H4 (cell line): ENCODE measurements at places on chromosomes 5 and 9. TPM values are rescaled to one million over a fixed set of nuclear protein-coding genes. Genes with fewer than 3 reads are reported as not detected.

SPATA31A3 gene
- not detected in 2 replicates for total RNA-seq

FOXD4L4 gene
- total RNA-seq = not detected in 2 replicates

CKMT2 gene
- 0.48 TPM in 1 of 2 replicates, not detected in the other for total RNA-seq

CBY3 gene
- total RNA-seq = not detected in 2 replicates

ITK gene
- total RNA-seq = 0.02 TPM in 1 of 2 replicates, not detected in the other

IGFBPL1 gene
- total RNA-seq = 0.58 TPM in 1 of 2 replicates, not detected in the other

GPSM1 gene
- total RNA-seq = 5.1 and 8.9 TPM in 2 replicates

CDC14B gene
- 14.4 TPM in 2 replicates for total RNA-seq

TLX3 gene
- not detected in 2 replicates for total RNA-seq

ADAMTS19 gene
- total RNA-seq = 39.3 and 45.1 TPM in 2 replicates

SLC6A19 gene
- not detected in 2 replicates for total RNA-seq

CCL28 gene
- total RNA-seq = not detected in 2 replicates

CDHR2 gene
- total RNA-seq = not detected in 2 replicates

NMUR2 gene
- not detected in 2 replicates for total RNA-seq

SPATA31E1 gene
- not detected in 2 replicates for total RNA-seq

ANKRD18A gene
- 0.47 and 0.62 TPM in 2 replicates for total RNA-seq

ATP6V0E1 gene
- total RNA-seq = 304 and 321 TPM in 2 replicates

TAF11L10 gene
- total RNA-seq = not detected in 2 replicates

OLFML2A gene
- 2.8 and 5.5 TPM in 2 replicates for total RNA-seq

HAVCR2 gene
- 0.02 TPM in 1 of 2 replicates, not detected in the other for total RNA-seq

OMD gene
- total RNA-seq = 0.21 and 0.23 TPM in 2 replicates

SNAPC3 gene
- 16.6 and 24.3 TPM in 2 replicates for total RNA-seq

SPARC gene
- total RNA-seq = 319 and 472 TPM in 2 replicates

CDH9 gene
- total RNA-seq = not detected in 2 replicates

PCDHGA11 gene
- 0.66 and 1.3 TPM in 2 replicates for total RNA-seq

ZNF608 gene
- 20.8 and 28.0 TPM in 2 replicates for total RNA-seq

BTNL8 gene
- total RNA-seq = not detected in 2 replicates

GFI1B gene
- total RNA-seq = 0.10 TPM in 1 of 2 replicates, not detected in the other

ADRB2 gene
- 0.37 and 1.2 TPM in 2 replicates for total RNA-seq

TTC23L gene
- total RNA-seq = 0.06 TPM in 1 of 2 replicates, not detected in the other

SPINK13 gene
- total RNA-seq = not detected in 2 replicates

NSUN2 gene
- 53.5 and 63.2 TPM in 2 replicates for total RNA-seq

HTR1A gene
- total RNA-seq = not detected in 2 replicates

PLPP7 gene
- total RNA-seq = 0.19 TPM in 1 of 2 replicates, not detected in the other

MOB3B gene
- 0.10 and 0.39 TPM in 2 replicates for total RNA-seq

ST8SIA4 gene
- 28.9 and 29.0 TPM in 2 replicates for total RNA-seq

PDCD1LG2 gene
- total RNA-seq = 1.9 TPM in 1 of 2 replicates, not detected in the other

PDLIM7 gene
- 127 and 138 TPM in 2 replicates for total RNA-seq

IFNA14 gene
- 0.31 TPM in 1 of 2 replicates, not detected in the other for total RNA-seq

LHX3 gene
- total RNA-seq = not detected in 2 replicates

UAP1L1 gene
- total RNA-seq = 6.6 and 7.4 TPM in 2 replicates

PLAC8L1 gene
- total RNA-seq = not detected in 2 replicates

MYO10 gene
- 28.7 and 34.7 TPM in 2 replicates for total RNA-seq

STC2 gene
- total RNA-seq = 36.6 and 43.8 TPM in 2 replicates

CDO1 gene
- total RNA-seq = 0.74 and 1.3 TPM in 2 replicates

IL17B gene
- total RNA-seq = 0.31 TPM in 1 of 2 replicates, not detected in the other

PCDHGB1 gene
- 0.43 and 3.1 TPM in 2 replicates for total RNA-seq

C8G gene
- not detected in 2 replicates for total RNA-seq

SLC24A2 gene
- total RNA-seq = 0.02 and 0.06 TPM in 2 replicates

TNIP1 gene
- 38.7 and 41.9 TPM in 2 replicates for total RNA-seq

MCIDAS gene
- total RNA-seq = 0.21 and 0.48 TPM in 2 replicates

FAM170A gene
- not detected in 2 replicates for total RNA-seq

FCN1 gene
- not detected in 2 replicates for total RNA-seq

GABRA6 gene
- total RNA-seq = 0.14 TPM in 1 of 2 replicates, not detected in the other

ADCY2 gene
- total RNA-seq = 0.04 TPM in 1 of 2 replicates, not detected in the other
